ENCODE measurements at places on chromosomes 16 and 17. TPM values are rescaled to one million over a fixed set of nuclear protein-coding genes. Genes with fewer than 3 reads are reported as not detected.

Gene CLEC18A
- 3.4 TPM for total RNA-seq

Gene HOXB6
- not detected for total RNA-seq

Gene DHRS7C
- not detected for total RNA-seq

Gene CNGB1
- not detected for total RNA-seq

Gene C17orf107
- total RNA-seq, result 3.9 TPM

- DNase-seq, result peak; percentile 39
These were observed 30.6 kb downstream of the TMEM92 start for GRCh38 chr17:50304781-50305404.

- DNase-seq, result no peak
These were observed 36.2 kb downstream of the SETD6 start for GRCh38 chr16:58551496-58551895.

- DNase-seq, result no peak
These were observed 142.6 kb upstream of the CPHXL start for GRCh38 chr16:75868636-75869632.

GRCh38 chr17:3990386-3991127, 26.3 kb upstream of the ATP2A3 start:
- peak; percentile 12 for DNase-seq

GRCh38 chr16:24580665-24581064, 41.3 kb downstream of the RBBP6 start:
- peak; percentile 16 for DNase-seq

DNA sequence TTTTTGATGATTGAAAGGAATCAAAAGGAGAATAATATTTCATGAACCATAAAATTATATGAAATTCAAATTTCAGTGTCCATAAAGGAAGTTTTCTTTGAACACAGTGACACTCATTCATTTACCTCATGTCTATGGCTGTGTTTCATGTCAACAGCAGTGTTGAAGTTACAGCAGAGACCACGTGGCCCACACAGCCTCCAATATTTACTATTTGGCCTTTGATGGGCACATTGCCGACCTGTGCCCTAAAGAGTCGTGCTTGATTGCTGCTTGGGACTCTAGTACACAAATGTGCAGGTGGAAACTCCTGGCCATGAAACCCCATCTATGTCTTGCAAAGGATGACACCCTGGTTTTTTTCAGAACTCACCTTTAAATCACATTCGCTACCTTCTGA, 57.0 kb downstream of the CES1 start:
- no peak for DNase-seq

DNA sequence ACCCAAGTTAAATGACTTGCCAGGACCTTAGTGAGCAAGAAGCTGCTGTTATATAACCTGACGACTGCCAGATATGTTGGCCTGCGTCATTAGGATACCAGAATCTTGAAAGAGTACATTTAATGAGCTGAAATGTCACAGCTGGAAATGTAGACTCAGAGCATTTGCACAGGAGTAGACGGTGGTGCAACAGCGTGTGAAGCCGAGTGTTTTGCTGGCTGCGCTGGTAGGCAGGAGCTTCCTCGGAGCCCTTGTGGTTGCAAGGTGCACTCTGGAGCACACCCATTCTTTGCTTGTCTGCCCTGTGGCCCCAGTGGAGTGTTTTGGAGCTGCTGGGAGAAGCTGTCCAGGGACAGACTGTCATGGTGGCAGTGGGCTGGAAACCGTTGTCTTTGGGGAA, 79.3 kb downstream of the BANP start:
- no peak for DNase-seq

All from astrocyte (in vitro differentiated cells and primary cell).